Stimulated activated CD4-positive, alpha-beta T cell treated with anti-CD3 and anti-CD28 coated beads, Interleukin-15, amount 100 ng/mL, for 1 hour (primary cell): ENCODE measurements at places on chromosomes 4 and X.

- no peak for DNase-seq
Measured at GRCh38 chr4:162727766-162728165, 438.9 kb downstream of the NAF1 start.

DNA sequence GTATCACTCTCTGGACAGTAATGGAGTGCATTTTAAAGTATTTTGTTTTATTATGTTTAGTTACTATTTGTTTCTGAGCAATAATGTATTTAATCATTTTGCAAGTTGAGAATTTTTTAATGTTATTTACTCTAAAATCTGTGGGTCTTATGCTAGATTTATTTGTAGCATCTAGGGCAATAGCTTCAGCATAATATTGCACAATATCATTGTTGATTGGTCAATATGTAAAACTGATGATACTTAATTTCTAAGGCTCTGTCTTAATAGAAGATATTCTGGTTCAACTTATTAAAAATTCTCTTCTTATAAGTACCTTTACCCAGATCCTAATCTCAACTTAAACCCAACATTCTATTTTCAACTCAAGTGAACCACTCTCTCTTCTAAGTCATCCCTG, 11.5 kb downstream of the SFRP2 start:
- DNase-seq, result no peak

GRCh38 chr4:4392501-4393183, 5.7 kb downstream of the NSG1 start:
- no peak for DNase-seq

- DNase-seq, result no peak
Measured at GRCh38 chr4:48195853-48196252, 61.8 kb upstream of the TXK start.

- DNase-seq, result no peak
Measured at GRCh38 chr4:137800861-137801260, 268.6 kb upstream of the PCDH18 start.
